ENCODE measurements at places on chromosomes 1 and 21.

DNA sequence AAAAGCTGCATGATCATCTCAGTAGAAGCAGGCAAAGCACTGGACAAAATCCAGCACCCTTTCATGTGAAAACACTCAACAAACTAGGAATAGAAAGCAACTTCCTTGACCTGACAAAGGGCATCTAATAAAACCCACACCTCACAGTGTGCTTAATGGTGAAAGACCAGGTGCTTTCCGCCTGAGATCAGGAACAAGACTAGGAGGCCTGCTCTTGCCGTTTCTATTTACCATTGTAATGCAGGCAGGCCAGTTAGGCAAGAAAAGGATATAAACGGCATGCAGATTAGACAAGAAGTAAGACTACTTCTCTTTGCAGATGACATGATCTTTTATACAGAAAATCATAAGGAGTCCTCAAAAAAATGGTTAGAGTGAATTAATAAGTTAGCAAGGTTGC is 37.2 kb downstream of the SLC37A1 start:
- DNase-seq, result no peak

DNA sequence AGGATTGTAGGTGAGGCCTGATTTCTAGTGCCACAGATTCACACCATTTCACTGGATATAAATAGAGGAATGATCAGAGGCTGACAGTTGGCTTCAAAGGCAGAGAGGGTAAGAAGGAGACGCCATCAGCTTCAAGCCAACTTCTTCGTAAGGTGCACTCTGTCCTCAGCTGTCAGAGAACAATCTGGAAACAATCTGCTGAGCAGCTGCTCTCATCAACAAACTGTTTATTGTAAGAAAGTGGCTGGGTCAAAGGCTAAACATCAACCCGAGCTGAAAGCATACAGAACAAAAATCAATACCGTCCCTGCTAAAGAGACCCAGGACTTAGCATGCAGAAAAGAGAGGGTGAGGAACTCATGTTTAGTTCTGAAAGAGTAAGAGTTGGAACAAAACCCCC is 48.2 kb downstream of the HLCS start:
- no peak for DNase-seq

GRCh38 chr1:119966020-119966419 is 69.7 kb upstream of the ADAM30 start:
- no peak for DNase-seq

DNA sequence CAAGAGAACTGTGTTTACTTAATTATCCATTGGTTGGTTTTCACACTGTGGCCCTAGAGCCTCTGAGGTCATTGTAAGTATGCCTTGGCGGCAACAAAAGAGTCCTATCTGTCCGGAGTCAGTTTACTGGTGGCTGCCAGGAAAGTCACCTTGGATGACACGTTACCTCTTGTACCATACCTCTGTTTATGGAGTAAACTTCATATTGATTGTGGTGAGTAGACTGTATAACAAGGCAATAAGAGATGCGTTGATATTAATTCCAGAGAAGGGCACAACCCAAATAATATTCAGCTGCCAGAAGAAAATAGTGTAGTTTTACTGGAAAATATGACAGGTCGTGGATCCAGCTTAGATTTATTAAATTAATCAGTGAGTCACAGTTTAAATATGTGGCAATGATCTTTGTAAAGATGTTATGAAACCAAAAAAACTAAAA is 20.4 kb upstream of the KIF14 start:
- DNase-seq, result no peak

GRCh38 chr1:214259353-214259977 is 21.5 kb upstream of the SMYD2 start:
- DNase-seq, result peak; percentile 50

DNA sequence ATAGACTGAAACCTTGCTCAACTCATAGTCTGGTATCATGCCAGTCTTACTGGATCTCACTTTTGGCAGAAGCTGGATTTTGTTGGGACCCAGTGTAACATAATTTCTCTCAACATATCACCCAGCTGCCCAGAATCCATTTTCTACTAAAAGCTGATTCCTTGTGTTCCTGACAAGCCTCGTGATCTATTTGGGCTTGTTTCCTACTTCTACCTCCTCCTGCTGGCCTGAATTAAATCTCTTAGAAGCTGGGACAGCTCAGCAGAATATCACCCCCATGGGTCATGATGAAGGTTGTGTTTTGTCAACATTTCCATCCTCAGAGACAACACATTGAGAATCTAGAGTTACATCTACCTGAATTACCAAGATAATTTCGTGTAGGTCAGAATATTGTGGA is 7.7 kb downstream of the GOLT1A start:
- no peak for DNase-seq

All from kidney capillary endothelial cell (primary cell).